GM04503 (cell line): ENCODE measurements at places on chromosomes 1 and 21.

GRCh38 chr21:32056791-32057190 lies 184.0 kb downstream of the HUNK start:
- DNase-seq = no peak

GRCh38 chr21:31886915-31887314 lies 14.1 kb downstream of the HUNK start:
- DNase-seq = no peak

DNA sequence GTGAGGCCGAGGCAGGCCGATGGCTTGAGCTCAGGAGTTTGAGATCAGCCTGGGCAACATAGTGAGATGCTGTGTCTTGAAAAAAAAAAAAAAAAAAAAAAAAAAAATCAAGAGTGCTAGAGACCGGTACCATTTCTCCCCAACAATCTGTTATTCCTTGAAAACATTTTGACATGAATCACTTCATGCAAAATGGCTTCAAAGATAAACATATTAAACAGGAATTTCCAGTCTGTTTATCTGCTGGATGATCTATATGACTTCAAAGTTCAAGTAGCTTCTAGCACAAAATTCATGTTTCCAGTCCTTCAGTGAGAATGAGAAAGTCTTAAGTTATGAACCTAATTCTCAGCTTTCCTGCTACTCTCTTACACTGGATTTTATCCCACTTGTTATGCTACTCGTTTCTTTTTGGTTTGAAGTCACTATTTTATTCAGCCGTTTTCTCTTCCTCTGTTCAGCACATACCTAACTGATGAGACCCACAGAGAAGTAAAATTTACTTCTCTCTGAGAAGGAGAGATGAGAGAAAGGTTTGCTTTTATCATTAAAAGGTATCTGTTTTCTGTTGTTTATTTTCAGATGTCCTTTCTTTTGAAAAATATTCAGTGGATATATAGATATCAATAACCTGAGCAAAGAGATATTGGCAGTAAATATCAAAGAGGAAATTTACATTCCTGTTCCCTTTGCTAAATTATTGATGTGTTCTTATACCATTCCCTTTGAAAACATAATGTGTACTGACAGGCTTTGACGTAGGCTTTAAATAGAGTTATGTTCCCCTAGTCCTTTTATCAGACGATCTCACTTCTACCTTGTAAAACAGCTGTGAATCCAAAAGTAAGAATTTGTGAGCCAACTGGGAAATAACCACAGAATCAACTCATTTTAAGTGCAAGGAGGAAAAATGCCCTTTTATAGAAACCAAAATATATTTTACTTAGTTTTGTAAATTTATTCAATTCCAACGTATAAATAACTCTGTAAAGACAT lies 38.2 kb downstream of the CD46 start:
- no peak for DNase-seq

GRCh38 chr1:155182052-155182550 lies 8.5 kb downstream of the TRIM46 start:
- DNase-seq = no peak

GRCh38 chr21:15077529-15078145 lies 12.8 kb upstream of the NRIP1 start:
- DNase-seq = no peak

DNA sequence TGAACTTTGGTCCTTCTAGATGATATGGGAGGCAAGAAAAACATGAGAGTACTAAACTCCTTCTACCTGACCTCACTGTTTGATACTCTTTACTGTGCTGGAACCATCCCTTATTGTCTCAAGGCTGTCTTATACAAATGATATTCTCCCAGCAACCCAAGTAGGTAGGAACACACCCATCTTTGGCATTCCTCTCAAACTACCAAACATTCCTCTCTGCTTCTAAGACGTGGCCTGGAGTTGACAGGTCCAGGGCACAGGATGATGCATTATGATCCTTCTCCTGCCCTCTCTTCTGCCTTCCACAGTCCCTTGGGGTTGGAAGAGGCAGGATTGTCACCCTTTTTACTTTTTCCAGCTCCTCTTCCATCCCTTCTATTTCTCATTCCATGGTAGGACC lies 90.5 kb downstream of the SPATA17 start:
- DNase-seq = no peak

- DNase-seq = no peak
Observed at GRCh38 chr1:94611681-94612475, 70.3 kb upstream of the F3 start.

GRCh38 chr1:220272047-220272840 lies at the start of gene RAB3GAP2:
RAB3GAP2 (minus strand) TSS chr1:220272453; CDS start chr1:220272337, 116 bp downstream.
- peak; percentile 55 for DNase-seq

GRCh38 chr1:93829061-93829460 lies 49.9 kb downstream of the DNTTIP2 start:
- no peak for DNase-seq

GRCh38 chr1:115210302-115210711 lies 121.0 kb upstream of the TSPAN2 start:
- no peak for DNase-seq
